Natural killer cell treated with Interleukin-12 subunit alpha and Interleukin-12 subunit beta and Interleukin-15 and Interleukin-18, amount 100 ng/mL, for 72 hours (primary cell): ENCODE measurements at places on chromosomes 1 and 21. TPM values are rescaled to one million over a fixed set of nuclear protein-coding genes. Genes with fewer than 3 reads are reported as not detected.

GRCh38 chr21:44058652-44058964 lies 46.5 kb downstream of the TRAPPC10 start:
- no peak for DNase-seq

DNA sequence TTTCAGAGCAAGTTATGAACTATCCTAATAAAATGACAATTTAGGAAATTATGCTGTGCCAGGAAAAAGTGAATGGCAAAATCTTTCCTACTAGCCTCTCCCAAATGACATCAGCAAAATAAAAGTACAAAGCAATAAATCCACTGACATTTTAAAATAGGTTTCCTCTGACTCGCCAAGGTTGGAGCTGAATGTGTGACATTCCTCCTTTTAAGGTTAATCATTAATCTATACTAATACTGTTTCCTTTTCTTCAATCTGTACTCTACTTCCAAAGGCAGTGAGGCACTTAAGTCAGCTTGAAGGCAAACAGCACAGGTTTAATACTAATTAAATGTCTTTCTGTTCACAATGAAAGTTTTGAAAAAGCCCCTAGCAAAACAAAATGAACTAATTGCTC lies 15.7 kb downstream of the RNF19B start:
- no peak for DNase-seq

DNA sequence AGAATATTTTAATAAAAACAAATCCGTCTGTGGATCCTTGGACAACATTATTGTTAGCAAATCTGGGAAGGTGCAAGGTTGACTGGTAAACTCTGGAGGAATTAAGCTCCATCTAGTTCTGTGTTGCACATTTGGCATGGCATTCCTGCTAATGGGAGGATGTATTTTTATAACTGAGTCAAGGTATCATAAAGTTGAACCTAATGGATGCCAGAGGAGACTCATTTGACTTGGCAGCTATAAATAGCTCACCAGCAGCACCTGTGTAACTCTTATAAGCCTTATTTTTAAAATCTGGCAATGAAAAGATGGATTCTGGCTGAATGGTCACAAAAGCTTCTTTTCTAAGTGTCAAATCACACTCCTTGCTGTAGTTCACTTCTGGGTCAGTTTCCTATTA lies 118.5 kb upstream of the ADAMTS5 start:
- no peak for DNase-seq

DNA sequence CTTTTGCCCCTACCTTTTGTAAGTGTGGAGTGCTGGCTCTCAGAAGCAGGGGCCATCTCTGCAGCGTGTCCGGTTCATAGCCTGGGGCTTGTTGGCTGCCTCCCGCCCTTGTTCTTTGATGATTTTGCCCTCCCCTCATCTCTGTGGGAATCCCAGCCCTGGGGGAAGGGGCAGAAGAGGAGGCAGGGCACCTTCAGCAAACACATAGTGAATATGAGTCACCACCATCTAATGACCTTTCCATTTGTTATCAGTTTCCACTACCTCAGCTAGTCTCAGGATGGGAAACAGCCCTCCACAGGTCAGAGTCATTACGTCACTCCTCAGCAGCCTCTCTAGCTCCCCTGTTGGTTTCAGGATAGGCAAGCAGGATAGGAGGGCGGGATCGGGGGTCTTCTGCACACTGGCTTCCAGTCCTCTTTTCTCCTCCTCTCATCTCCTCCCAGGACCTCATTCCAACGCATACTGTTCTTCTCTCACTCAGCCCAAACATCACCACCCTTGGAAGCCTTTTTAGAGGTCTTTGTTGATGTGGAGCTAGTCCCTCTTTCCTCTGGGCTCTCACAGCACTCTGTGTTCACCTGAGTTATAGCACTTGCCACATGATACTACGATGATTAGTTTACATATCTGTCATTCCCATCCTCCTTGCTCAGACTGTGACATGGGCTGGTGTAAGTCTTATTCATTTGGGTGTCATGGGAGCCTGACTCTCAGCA lies 15.8 kb downstream of the GADD45A start:
- DNase-seq: no peak

GRCh38 chr1:153663211-153663610 lies 4.7 kb downstream of the SNAPIN start:
- no peak for DNase-seq

DNA sequence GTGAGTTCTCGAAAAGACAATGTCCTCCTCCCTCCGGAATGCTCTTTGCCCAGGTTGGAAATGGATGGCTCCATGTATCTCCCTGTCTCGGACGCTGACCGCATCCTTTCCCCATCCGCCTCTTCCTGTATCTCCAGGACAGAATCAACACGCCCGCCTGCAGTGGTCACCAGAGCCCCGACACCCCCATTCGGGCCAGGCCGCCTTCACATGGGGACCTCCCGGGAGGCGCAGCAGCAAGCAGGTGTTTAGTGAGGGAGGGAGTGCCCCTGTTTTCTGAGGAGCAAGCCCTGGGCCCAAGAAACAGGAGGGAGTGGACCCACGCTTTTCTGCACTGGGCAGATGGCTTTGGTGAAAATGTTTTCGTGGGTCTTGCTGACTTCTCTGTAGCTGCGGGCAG lies 83.5 kb upstream of the TTC34 start:
- DNase-seq: no peak

- no peak for DNase-seq
These were observed 2.2 kb upstream of the CLCA2 start for GRCh38 chr1:86421601-86422280.

- no peak for DNase-seq
These were observed 64.0 kb upstream of the KCNK2 start for GRCh38 chr1:215018555-215018954.

DNA sequence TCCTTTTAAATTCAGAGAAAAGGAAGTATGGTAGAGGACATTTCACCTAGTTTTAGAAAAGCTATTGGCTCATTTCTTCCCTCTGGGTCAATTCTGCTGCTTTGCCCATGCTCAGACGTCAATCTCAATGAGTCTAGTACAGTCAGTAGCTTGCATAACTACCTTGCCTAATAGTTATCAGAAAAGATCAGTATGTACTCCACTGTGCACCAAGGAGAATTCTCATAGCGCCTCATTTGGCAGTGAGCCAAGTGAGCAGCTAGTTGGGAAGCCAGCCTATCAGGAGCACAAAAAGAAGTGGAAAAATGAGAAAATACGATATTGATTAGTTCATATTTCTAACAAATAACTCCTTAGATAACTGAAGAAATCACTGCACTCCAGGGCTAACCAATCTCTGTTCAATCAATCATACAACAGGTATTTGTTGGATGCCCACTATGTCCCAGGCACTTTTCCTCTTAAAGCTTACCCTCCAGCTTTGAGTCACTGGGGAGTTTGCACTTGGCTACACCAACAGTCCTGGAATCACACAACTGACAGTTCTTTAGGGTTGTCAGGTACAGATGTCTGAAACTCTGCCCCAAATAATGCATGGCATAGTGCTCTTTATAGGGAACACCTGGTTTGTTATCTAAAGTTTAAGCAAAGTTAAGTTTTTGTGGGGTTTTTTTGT lies 50.2 kb downstream of the PRDX6 start:
- DNase-seq: no peak

DNA sequence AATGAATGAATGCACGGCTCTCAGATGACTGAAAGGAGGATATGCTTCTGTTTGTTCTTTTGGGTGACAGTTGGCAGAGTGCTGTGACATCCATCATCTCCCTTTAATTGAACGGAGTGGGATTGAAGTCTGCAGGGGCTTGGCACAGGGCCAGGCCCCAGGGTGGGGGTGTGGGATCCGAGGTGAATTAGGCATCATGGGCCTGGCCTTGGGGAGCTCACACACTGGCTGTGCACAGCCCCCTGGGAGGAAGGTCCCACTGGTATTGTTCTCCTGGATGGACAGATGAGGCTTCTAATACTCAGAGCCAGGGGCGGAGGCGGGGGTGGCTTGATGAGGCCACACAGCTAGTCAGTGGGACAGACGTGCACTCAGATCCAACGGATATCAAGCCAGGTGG lies 19.3 kb downstream of the EPHB2 start:
- no peak for DNase-seq

DNA sequence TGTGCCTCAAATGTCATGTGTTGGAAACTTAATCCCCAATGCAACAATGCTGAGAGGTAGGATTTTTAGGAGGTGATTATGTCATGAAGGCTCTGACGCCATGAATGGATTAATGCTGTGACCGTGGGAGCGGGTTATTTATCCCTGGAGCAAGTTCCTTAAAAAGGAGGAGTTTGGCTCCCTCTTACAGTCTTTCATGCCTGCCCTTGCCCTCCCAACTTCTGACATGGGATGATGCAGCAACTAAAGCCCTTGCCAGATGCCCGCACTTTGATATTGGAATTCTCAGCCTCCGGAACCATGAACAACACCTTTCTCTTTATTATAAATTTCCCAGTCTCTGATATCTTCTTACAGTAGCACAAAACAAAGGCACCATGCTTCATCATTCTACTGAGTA lies 685.3 kb upstream of the CHRM3 start:
- no peak for DNase-seq

DNA sequence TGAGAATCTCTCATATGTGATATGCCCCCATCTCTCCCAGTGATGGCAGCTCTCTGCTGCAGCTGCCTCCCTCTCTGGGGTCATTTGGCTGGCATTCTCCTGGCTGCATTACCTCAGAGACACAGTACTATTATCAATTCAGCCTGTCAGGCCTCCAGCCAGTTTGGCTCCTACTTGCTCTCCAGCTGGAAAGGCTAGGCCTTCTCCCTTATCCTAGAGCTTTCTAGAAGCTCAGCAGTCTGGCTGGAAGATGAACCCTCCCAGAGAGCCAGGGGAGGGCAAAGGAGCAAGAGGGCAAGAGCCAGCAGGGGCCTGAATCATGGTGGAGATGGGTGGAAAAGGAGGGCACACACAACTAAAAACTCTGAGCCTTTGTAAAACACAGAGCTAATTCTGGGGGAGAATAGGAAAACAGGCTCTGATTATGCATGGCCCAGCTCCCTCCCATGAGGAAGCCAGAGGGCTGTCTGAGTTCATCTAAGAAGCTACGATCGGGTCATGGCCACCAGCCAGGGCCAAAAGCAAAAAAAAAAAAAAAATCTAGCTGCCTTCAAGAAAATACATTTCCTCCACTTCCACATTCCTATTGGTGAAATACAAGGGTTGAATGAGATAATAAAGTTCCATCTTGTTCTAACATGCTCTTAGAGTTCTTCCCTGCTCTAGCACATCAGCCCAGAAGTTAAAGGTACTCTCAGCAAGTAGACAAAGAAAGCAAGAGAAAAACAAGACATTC lies 8.8 kb downstream of the LAMB3 start:
- no peak for DNase-seq

- no peak for DNase-seq
These were observed 45.0 kb upstream of the KIRREL1 start for GRCh38 chr1:157948312-157949073.

The KLF17 gene
- total RNA-seq: not detected

The LIPI gene
- not detected for total RNA-seq

The DCDC2B gene
- total RNA-seq: 0.19 TPM

The OR2T33 gene
- not detected for total RNA-seq

The SPATA45 gene
- 0.86 TPM for total RNA-seq

The CFHR5 gene
- not detected for total RNA-seq

The LRRN2 gene
- total RNA-seq: not detected

The SH3BGR gene
- not detected for total RNA-seq
